ENCODE measurements at places on chromosomes 11 and 22.

GRCh38 chr22:20741008-20741633 is 32.8 kb upstream of the SERPIND1 start:
- DNase-seq: no peak

GRCh38 chr11:134048028-134048427 is 20.8 kb upstream of the JAM3 start:
- no peak for DNase-seq

- DNase-seq: no peak
These were observed 107.4 kb downstream of the SERGEF start for GRCh38 chr11:17905477-17905876.

DNA sequence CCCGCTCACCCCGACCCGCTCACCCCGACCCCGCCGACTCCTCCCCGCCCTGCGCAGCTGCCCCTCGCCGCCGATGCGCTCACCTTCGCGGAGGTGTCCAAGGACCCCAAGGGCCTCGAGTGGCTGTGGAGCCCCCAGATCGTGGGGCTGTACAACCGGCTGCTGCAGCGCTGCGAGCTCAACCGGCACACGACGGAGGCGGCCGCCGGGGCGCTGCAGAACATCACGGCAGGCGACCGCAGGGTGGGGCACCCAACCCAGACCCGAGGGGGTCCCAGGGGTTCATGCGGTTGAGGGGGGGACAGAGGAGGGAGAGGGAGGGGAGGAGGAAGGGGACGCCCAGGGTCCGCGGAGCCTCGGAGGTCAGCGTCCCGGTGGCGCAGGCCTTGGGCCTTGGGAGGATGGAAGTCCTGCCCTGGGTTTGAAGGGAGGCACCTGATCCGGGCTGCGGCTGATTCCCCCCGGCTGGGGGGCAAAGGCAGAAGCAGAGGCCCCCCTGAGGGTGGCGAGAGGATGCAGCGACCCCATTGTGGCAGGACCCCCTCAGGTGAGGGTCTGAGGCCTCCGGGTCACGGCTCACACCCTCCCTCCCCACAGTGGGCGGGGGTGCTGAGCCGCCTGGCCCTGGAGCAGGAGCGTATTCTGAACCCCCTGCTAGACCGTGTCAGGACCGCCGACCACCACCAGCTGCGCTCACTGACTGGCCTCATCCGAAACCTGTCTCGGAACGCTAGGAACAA is 9.2 kb downstream of the PKP3 start:
- DNase-seq: no peak

- no peak for DNase-seq
These were observed 310.5 kb downstream of the SWAP70 start for GRCh38 chr11:9974375-9974774.

DNA sequence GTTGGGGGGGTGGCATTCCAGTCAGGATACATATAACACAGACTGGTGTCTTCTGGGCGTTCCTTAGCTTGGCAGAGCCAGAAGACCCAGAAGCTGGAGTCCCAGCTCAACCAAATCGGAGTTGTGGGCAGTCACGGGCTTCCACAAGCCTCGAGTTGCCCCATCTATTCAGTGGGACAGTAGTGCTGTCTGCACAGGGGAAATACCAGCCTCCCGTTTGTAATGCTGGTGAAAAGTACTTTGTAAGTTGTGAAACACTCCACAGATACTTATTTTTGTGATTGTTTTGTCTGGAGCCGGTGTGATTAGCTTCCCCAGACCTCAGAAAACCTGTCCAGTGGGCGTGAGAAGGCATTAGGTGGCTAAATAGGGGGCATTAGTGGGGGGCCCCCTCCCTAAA is 13.6 kb downstream of the DGKZ start:
- DNase-seq: no peak

- DNase-seq: peak; percentile 2
These were observed 340.7 kb downstream of the LARGE1 start for GRCh38 chr22:33579448-33580093.

DNA sequence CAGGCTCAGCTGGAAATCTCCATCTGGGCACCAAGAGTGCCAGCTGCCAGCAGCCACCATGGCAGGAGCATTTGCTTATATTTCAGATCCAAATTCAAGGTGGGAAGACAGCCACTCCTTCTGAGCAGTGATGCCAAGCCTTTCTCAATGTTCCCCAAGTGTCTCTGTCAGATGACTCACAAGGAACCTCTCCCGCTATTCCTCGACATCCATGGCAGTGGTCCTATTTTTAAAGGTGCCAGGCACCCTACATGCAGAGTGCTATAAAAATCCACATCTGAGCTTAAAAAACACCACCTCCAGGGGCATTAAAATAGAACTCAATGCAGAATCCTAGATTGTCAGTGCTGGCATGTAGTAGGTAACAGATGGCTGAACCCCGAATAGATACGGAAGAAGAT is 112.1 kb downstream of the SLC1A2 start:
- no peak for DNase-seq

DNA sequence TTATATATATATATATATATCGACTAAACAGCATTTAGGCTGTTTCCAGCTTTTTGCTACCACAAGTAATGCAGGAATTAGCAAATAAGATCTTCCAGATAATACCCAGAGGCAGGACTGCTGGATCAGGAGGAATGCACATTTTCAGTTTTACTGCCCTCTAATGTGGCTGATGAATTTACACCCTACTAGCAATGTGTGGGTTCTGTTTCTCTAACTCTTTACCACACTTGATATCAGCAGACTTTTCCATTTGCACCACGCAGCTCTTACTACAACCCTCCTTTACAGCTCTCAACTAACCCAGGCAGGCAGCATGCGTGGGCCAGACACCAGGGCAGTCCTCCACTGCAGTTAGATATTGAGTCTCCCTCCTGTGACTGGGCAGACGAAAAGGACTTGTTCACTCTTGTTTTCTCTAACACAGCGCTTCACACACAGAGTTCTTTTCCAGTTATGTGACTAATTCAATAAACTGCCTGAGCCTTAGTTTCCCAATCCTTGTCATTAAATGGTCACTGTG is 67.7 kb downstream of the IGLL5 start:
- DNase-seq: no peak

DNA sequence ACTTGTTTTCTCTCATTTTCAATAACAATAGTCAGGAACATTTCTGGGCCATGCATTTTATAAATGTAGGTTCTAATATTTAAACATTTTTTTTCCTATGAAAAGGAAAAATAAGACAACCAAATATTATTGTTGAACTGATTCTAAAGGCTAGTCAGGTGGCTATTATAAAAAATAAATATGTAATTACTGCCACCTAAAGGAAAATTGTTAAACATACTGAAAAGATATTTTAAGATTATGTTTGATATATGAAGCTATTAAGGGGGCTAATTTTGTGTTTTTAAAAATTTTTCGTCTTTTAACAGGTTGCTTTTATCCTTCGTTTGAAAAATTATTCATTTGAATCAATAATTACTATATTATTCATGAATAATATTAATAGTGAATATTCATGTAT is 62.2 kb upstream of the FDX1 start:
- no peak for DNase-seq

- no peak for DNase-seq
These were observed 69.8 kb upstream of the NNMT start for GRCh38 chr11:114226356-114226755.

- no peak for DNase-seq
These were observed 101.4 kb upstream of the NCAM1 start for GRCh38 chr11:112859787-112860186.

GRCh38 chr22:44549701-44550100 is 51.7 kb upstream of the RTL6 start:
- no peak for DNase-seq

DNA sequence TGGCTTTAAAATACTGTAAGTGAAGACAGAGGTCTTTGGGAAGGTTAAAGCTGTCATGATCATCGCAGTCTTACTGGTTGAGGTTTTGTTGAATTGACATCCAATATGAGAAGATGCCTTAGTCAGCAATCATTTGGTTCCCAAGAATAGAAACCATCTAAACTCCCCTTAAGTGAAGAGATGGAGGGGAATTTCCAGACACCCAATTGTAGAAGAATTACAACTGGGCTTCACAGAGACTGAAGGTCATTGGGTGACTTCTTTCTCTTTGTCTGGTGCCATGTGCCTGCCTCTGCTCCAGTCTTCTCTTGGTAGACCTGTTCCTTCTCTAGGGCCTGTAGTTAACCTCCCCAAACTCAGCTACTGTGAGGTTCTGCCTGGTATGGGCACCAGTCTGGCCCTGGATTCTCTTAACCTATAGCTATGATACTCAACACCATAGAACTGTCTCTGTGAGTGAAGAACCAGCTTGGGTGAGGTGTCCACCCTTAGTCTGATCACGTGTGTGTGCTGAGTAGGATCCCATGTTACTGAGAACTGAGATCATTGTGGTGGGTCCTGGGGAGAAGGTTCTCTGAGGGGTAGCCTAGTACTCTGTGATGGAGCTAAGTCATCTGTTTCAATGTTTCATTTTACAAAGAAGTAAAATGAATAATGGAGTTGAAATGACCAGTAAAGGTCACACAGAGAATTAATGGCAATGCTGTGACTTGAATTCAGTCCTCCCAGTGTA is 182.5 kb downstream of the CSNK2A3 start:
- no peak for DNase-seq

DNA sequence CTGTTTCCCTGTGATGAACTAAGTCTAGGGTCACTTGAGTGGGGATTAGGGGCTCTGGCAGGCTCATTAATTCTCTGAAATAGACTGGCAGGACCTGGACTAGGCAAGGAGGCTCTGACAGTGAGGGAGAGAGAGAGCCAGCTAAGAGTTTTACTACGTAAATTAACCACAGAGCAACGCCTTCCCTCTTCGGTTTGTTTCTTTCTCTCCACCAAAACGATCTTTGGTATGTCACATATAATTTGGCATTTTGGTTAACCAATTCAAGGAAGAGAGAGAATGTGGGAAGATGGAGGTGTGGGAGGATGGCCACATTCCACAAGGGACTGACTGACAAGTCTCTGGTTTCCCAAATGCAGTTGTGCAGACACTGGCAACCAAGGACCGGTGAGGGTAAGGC is 27.9 kb downstream of the ATG16L2 start:
- no peak for DNase-seq

DNA sequence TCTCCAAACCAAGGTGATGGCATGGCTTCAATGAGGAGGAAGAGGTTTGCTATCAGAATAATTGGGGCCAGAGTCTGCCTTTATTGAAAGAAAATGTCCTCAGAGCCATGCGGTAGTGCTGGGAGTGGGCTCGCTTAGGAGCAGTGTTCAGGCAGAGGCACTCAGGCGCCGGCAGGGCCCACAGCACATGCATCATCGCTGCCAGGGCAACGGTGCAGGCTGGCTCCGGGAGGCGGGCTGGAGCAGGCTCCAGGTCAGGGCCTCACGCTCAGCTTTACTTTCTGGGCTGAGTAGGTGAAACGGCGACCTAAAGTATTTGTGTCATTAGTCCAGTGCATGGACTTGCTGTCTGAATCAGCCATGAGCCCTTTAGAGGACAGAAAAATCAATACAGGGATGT is 169.9 kb upstream of the CCDC90B start:
- no peak for DNase-seq

DNA sequence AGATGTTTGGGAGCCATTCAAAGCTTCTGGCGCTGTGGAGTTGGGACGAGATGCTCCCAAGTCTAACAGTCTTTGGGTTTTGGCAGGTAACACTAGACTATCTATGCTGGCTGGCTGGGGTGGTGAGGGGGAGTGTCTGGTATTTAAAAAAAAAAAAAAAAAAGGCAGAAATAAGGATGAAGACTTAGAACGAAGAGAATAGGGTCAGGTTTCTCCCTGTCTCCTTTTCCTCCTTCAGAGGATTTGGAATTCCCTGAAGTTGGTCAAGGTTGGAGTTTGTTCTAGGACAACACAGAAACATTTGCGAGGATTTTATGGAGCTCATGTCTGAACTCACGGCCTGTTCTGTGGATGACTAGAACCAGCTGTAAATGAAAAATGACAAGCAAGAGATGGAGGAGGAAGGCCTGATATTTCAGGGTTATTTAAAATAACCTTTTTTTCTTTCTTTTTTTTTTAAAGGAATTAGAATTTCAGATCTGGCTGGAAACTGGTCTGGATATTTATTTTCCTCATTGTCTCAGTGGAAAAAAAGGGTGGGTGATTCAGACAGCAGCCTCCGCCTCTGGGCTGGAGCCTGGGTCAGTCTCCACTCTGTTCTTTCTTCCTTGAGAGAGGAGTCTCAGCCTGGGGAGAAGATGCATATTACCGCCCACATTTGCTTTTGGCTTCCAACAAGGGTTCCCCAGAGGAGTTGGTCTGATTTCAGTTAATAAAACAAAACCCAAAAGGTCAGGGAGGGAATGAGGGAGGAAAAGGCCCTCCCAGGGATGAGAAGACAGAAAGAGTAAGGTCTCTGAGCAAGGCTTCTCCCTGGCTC is 80.1 kb downstream of the USP35 start:
- no peak for DNase-seq

GRCh38 chr11:131203040-131203439 is 167.4 kb upstream of the NTM start:
- DNase-seq: no peak

DNA sequence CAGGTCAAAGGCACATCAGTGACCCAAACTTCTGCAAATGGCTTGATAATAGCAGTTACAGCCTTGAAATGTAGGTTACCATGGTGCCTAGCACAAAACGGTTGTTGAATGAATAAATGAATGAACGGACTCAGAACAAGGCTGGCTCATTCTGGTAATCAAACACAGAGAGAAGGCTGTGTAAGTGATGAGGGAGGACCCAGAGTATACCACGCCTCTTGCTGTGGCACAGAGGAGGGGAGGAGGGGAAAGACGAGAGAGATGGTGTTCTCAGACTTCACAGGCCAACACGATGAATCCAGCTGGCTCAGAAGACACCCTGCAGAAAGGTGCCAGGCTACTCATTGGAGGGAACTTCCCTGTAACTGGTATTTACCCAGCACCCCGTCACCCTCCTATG is 38.3 kb downstream of the PC start:
- DNase-seq: no peak

All from activated CD8-positive, alpha-beta memory T cell treated with anti-CD3 and anti-CD28 coated beads for 1 hour (primary cell).